ENCODE measurements at places on chromosomes 5 and 9.

GRCh38 chr9:362561-363273 lies 148.1 kb downstream of the DOCK8 start:
- no peak for DNase-seq

DNA sequence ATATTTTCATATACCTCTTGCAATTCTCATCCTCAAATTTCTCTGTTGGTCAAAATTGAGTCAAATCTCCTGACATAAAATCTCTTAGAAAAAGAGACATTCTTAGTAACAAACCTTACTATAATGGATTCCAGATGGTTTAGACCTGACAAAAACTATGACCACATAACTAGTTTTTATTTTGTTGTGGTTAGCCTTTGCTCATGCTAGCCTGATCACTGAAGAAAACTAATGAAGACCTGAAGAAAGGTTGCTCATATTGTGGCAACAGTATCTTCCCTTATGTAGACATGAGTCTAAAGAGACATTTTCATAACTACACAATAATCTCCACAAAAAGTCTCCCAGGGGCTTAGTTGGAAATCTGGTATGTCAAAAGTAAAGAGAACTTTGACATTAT lies 274.1 kb upstream of the TMEM161B start:
- no peak for DNase-seq

DNA sequence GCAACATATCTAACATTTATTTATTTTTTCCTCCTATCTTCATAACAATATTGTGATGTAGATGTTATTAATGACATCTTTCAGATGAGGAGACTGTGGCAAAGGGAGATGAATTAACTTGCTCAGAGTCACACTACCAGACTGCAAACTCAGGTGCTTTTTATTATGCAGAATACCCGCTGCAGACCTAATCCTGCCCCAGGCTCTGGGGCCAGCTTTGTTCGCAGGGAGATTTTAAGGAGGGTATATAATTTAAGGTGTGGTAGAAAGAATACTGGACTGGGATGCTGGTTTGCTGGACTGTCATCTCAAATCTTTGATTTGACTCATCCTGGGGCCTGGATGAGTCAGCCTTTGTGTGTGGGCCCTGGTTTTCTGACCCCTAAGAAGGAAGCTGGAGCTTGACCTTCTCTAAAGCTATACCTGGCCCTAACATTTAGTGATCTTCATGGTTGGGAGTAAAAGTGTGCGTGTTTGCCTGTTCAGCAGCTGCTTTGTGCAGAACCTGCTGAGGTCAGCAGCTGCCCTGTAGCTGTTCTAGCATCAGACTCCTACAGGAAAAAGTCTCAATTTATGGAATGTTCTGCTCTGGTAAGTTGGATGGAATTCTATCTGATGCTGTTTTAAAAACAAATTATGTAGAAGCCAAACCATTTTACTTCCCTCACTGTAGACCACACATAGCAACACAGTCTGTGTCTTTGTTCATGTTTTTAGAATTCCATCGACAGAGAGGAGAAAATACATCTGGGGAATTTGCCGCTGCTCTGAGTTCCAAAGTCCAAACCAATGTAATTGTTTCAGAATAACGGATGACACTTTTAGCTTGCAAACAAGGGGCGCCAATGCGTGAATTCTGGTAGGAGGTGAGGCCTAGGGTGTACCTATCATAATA lies 4.5 kb downstream of the SLC36A1 start:
- no peak for DNase-seq

DNA sequence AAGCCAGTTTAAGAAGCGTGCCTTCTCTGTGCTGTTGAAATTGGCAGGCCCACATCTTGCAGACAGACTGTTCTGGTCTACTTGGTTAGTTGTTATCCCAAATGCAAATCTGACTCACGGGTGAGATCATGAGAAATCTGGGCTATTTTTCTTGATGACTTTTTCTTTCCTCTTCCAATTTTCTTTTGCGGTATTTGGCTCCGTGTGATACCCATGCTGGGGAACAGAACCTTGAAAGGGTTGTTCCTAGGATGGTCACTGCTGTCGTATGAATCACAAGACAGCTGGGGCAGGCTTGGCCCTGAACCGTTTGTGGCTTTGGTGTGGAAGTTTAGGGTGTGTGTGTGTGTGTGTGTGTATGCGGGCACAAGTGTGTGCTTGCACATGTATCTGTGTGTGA lies 24.6 kb downstream of the PDZD2 start:
- no peak for DNase-seq

GRCh38 chr9:113589407-113589806 lies 125.9 kb downstream of the RGS3 start:
- no peak for DNase-seq

GRCh38 chr9:3332802-3333201 lies 193.0 kb downstream of the RFX3 start:
- DNase-seq: no peak

DNA sequence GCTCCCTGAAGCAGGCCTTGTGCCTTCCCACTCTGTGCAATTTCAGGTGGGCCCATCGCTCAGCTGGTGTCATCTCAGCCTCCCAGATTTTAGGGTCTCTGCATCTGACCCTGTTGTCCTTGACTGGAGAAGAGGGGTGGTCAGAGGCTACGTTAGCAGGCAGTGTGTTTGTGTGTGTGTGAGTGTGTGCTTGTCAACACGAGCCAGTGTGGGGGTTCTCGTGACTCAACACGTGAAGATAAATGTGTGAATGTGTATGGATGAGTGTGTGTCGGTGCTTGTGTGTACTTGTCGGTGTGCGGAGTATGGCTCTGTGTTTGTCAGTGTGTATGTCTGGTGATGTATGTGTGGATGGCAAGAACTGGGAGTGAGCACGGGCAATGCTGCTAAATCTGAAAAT lies 142.6 kb upstream of the KLF4 start:
- DNase-seq: no peak

- DNase-seq: peak; percentile 76
Measured at GRCh38 chr5:99724732-99725290, 796.0 kb upstream of the CHD1 start.

DNA sequence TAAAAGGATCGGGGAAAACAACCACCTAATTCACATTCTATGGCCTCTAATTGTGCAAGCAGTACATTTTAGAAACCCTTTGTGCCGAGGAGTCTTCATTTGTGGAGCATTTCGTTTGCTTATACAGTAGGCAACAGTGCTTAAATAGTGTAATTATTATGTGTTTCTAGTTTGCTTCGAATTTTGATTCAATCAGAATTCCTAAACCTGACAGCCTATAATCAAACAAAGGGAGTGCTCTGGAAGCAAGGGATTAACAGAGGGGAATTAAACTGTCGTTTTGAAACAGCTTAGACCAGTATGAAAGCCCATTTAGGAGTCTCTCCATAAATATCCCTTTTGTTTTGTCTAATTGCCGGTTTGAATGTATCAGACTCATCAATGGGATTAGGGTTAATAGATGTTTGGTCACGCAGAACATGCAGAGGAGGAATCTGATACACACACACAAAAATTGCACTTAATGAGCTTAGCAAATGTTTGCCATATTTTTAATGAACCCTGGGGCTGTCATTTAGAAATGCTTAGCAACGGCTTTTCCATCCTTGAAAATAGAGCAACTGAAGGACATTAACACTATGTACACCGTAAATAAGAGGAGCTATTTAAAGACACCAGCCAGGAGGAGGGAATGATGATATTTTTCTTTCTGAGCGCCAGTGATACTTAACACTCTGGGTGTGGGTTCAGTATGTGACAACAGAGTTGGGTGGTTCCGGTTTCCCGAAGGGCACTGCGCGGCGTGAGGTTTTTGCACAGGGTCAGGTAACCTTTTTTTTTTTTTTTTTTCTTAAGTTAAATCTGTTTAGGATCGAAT lies 404.7 kb downstream of the TLE4 start:
- peak; percentile 70 for DNase-seq

- DNase-seq: peak; percentile 12
Measured at GRCh38 chr9:121268851-121269641, 1.1 kb downstream of the GSN start.

GRCh38 chr5:76710991-76711390 lies 4.9 kb upstream of the F2R start:
- DNase-seq: no peak

GRCh38 chr9:24552526-24553182 lies 7.0 kb upstream of the IZUMO3 start:
- DNase-seq: no peak

GRCh38 chr5:176653401-176654385 lies 6.4 kb downstream of the TSPAN17 start:
- no peak for DNase-seq

GRCh38 chr5:62143268-62144229 lies 162.5 kb upstream of the KIF2A start:
- no peak for DNase-seq

DNA sequence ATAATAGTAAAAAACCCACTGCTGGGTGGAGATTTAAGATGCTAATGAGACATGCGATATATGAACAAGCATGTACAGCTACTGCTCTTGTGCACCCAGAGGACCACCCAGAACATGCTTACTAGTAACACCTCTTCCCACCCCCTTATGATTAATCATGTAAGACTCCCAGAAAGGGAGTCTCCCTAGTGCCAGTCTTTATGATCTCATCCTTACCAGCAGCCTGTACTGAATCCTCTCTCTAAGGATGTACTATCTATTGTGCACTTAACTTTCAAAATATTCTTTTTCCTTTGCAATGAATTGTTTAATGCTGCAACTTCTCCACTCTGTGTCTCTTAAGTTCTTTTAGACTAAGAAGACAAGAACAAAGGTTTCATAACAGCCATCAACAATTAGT lies 9.1 kb upstream of the MAT2B start:
- no peak for DNase-seq

- no peak for DNase-seq
Measured at GRCh38 chr5:124869426-124870033, 123.1 kb upstream of the ZNF608 start.

GRCh38 chr9:73143711-73144328 lies 7.8 kb upstream of the ANXA1 start:
- no peak for DNase-seq

GRCh38 chr9:128863647-128864046 lies 18.1 kb downstream of the KYAT1 start:
- DNase-seq: no peak

GRCh38 chr5:139946006-139946405 lies 97.1 kb downstream of the NRG2 start:
- no peak for DNase-seq

GRCh38 chr9:79279356-79279755 lies 292.4 kb upstream of the TLE4 start:
- DNase-seq: no peak

All from NCI-H524 treated with DMSO at 0.1 percent for 48 hours (cell line).